ENCODE measurements at places on chromosomes 4 and X. TPM values are rescaled to one million over a fixed set of nuclear protein-coding genes. Genes with fewer than 3 reads are reported as not detected.

GRCh38 chr4:2756691-2757350 is 685 bp upstream of the TNIP2 start:
- DNase-seq: no peak

CENPI gene
- total RNA-seq: 1.4 TPM

CCDC120 gene
- total RNA-seq: 0.80 TPM

GRCh38 chr4:14188214-14188613 is 560.7 kb upstream of the BOD1L1 start:
- no peak for DNase-seq

DNA sequence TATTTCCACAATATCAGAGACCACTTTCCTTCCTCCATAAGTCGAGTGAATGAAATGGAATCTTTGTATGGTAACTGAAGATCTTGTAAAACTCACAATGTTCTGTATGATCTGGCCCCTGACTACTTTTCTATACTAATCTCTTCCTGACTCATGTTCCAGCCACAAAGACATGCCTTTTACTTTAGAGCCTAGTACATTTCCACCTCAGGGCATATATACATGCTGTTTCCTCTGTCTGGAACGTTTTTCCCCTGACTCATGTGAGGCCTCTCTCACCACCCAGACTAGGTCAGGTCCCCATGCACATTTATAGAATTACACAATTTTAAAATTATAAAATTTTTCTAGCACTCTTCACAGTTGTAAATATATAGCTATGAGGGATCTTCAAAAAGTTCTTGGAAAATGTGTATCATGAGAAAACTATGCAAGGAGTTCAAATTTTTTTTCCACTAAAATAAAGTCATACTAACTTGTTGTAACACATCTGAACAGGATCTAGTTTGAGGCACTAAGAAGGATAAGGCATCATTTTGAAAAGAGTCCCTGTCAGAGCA is 208.8 kb downstream of the SH2D1A start:
- no peak for DNase-seq

DNA sequence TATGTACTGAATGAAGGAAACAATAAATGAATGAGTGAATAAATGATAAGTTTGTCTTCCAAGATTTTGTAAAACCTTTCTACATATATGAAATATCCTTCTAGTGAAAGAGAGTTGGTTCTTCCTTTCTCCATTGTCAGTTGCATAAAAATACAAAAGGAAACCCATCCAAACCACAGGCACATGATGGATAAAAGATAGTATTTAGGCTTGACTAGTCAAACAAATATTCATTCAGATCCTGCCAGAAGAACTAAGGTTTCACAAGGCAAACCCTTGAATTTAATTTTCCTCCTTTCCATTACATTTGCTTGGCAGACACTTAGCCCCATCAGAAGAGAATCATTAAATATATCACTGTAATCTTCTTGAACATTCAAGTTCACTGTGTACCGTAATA is 208.4 kb downstream of the COL25A1 start:
- no peak for DNase-seq

GRCh38 chr4:60096676-60097075 is 1103.5 kb upstream of the ADGRL3 start:
- no peak for DNase-seq

GRCh38 chrX:72713130-72713529 is 976 bp downstream of the PHKA1 start:
- DNase-seq: no peak

- no peak for DNase-seq
Measured at GRCh38 chr4:10466161-10466560, 8.9 kb upstream of the ZNF518B start.

GRCh38 chr4:98586962-98587354 is 71.5 kb downstream of the TSPAN5 start:
- peak; percentile 44 for DNase-seq

- DNase-seq: no peak
Measured at GRCh38 chr4:82765134-82765533, 33.5 kb downstream of the SCD5 start.

DNA sequence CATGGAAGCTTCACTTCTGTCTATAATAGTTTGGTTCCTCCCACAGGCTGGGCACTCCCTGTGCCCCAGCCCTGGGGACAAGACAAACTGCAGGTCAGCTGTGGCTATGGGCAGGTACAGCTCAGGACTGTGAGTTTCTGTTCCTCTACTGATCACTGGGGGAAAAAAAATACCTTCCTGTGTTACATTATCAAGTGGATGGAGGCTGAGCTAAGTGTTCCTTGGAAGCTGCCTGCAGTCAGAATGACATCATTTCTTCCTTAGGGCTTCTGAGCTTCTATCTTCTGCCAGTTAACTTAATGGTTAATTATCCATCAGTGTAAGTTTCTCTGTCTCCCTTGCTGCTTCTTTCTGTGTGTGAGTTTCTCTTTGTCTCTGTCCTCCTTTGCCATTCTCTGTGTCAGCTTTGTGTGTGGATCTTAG is 4.6 kb downstream of the RAB33A start:
- no peak for DNase-seq

ETNPPL gene
- total RNA-seq: not detected

- no peak for DNase-seq
Measured at GRCh38 chr4:48899432-48899749, 7.2 kb downstream of the OCIAD2 start.

HCCS gene
- 9.4 TPM for total RNA-seq

GRCh38 chr4:39042366-39042765 is 10.2 kb upstream of the TMEM156 start:
- no peak for DNase-seq

MAGEA2 gene
- not detected for total RNA-seq

DNA sequence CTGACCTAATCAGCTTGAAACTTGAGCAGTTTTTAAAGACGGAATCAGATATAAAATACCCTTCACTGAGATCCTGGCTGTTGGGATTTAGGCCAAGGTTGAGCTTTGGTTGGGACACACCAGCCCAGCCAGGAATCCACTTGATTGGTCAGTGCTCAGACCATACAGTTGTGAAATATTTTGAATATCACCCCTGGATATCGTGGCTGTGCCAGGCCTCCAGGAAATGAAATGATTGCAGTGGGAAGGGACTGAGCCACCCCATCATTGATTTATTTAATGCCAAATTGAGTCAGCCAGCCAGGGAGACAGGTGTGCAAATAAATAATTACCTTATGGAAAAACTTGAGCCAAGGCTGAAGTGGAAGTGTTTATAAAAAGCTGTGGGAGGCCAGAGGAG is 128.4 kb upstream of the SCML1 start:
- DNase-seq: no peak

GRCh38 chr4:168712316-168712890 is 215.6 kb downstream of the PALLD start:
- no peak for DNase-seq

GLOD5 gene
- not detected for total RNA-seq

GRCh38 chr4:183986971-183987946 is 82.2 kb downstream of the STOX2 start:
- DNase-seq: peak; percentile 62
